ENCODE measurements at places on chromosomes 5 and 9.

DNA sequence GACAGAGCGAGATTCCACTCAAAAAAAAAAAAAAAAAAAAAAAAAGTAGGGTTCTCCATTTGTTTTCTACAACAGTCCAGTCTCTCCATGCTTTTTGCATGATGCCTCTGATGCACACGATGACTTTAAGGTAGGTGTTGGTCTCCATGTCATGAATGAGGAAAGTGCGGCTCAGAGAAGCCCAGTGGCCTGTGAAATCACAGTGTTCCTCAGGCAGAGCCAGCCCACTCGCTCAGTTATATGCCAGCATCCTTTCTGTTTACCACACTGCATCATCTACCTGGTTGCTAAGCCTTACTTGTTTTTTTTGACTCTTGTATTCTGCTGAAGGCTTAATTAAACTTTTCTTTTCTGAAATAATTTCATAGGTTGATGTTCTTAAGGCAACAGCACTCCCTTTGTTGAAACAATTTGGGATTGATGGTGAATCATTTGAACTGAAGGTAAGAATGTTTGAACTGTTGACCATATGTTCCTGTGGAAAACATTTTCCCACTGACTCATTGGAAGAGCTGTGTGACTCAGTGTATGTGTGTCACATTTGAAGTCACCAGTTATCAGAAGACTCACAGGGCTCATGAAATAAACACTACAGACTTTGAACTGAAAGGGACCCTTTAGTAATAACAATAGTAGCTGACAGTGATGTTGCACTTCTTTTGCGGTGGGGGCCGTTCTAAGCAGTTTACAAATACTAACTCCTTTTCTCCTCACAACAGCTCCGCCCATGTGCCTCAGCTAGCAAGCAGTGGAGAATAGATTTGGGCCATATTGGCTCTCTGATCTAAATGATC lies 40.2 kb downstream of the RCL1 start:
- DNase-seq: no peak

GRCh38 chr9:106752581-106752980 lies 110.4 kb upstream of the ZNF462 start:
- DNase-seq: no peak

DNA sequence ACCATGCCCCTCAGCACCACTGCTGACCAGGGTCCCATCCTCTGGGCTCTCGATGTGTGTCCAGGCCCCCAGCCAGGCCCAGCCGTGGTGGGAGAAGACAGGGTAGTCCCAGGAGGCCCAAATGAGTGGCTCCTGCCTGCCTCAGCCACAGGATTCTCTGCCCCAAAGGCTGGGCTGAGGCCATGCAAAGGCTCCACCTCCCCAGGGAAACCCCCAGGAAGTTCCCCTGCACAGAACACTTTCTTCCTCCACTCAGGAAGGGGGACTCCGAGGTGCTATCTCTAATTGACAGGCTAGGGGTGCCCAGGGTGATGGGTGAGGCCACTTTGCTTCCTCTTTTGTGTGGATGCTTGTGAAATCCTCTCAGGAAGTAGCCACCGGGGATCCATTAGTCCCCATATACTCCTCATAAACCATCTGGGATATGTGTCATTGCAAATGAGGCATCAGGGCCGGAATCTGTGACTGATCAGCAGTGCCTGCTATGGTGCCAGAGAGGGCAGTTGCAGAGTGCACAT lies 23.1 kb upstream of the TDRD7 start:
- DNase-seq: peak; percentile 71

DNA sequence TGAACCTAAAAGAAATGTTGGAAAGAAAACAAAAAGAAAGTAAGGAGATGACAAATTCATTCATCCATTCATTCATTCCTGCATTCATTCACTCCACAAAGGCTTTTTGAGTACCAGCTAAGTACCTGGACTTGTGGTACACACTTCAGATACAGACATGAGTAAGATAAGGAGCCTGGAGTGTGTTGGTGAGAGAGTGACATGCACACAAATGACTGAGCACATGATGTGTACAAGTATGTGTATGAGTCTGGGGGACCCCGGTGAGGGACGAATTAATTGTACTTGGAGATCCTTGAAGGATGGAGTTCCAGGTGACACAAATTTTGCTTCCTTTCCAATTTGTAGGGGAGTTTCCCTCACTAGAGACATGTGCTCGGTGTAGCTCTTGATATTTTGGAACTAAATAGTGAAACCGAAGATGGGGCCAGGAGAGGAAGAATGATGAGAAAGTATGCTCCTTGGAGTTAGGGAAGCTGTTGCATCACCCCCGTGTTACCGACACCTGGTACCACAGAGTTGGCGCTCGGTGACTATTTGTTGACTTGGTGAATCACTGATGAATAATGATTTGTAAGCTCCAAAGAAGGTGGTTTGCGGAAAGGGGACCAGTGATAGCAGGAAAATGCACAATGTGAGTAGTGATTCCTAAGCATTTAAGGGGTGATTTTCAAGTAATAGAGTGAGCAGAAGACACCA lies 509.8 kb downstream of the CCDC171 start:
- no peak for DNase-seq

DNA sequence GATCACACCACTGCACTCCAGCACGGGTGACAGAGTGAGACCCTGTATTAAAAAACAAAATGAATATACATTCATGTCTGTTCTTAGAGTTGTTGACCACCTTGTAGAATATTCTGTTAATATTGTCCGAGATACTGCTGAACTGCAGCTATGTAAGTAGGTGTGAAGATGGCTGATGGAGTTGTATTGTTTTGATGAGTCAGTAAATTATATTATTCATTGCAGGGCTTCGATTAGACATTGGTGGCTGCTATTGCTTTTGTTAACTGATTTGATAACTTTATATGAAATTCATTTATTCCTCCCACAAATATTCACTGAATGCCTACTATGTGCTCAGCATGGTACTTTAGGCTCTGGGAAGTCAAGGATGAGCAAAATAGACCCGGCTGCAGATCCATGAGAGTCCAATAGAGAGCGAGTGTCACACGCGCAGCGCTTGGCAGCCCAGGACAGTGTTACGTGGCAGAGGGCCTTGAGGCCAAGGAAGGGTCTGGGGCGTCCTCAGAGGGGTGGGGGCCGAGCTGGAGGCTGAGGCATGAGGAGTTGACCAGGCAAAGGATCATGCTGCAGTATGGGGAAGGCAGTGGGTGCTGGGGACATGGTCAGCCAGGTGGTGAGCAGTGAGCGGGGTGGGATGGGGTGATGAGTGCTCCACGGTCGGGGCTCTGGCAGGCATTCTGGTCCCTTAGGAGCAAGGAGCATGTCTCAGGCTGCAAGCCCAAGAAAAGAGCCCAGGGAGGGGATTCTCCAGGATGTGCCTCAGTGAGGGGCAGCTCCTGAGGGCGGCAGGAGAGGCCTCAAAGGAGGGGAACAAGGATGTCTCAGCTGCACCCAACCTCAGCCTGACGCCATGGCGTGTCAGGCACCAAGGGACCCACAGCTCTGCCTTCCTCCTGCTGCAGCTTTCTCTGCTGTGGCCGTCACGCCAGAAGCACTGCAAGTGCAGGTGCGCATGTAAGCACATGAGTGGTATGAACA lies 243.5 kb downstream of the GADD45G start:
- no peak for DNase-seq

DNA sequence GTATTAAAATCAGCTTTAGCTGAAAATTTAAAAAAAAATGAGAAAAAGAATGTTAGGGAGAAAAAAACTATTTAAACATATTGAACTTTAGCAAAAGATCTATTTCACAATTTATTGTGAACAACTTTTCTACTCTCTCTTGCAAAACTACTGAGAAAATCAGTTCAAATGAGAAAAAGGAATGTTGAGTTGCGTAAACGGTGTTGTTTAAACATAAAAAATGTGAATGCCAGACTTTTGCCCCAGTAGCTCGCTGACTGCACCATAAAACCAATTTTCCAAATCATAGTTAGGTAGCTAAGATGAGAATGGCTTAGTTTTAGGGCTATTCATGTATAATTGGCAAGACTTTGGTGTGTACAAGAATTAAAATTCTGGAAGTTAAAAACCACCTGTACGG lies 13.4 kb upstream of the RAD23B start:
- DNase-seq: no peak

DNA sequence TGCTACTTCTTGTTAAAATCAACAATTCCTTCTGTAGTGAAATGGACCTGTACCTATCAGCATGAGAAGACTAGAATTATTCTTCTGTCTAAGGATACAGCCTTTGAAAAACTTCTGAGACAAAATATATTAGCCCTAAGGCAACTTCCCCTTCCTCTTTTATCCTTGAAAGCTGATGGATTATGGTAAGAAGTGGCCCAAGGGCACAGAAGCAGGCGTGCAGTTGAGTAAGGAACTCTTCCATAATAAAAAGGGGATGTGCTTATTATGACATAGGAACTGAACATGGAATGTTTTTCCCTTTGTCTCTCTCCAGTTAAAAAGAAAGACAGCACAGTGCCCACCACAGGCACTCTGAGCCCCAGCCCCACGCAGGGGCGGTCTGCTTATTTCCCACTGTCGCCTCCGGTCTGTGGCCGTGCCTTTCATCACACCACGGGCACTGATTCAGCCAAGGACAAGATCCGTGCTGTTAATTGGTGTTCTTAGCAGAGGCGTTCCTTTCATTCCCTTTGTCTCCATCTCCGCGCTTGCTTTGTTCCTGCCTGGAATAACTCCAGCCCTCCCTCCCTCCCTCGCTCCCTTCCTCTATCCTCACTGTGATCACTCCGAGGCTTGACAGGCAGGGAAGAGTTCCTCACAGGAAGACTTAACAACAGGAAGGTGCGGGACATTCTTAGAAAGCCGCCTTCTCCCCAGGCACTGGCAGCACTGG lies 135.9 kb upstream of the OTULINL start:
- no peak for DNase-seq

GRCh38 chr5:169450464-169450863 lies 133.1 kb upstream of the SPDL1 start:
- no peak for DNase-seq

DNA sequence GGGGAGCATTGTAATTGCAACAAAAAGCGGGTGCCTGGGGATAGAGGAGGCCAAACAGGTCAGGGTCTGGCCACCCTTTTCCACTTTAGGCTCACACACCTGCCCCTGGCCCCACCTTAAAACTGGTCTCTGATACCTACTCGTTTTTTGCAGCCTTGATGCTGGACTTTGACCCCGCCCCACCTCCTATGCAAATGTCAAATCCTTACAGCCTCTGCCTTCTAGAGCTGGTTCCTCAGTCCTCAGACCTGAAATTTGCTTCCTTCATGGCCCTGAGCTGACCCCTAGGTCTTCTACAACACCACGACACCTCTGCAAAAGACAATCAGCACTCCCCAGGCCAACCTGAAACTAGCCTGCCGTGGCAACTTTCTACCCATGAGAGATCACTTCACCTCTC lies 37.7 kb downstream of the SMIM23 start:
- no peak for DNase-seq

GRCh38 chr5:138230981-138231589 lies 18.0 kb upstream of the CDC23 start:
- no peak for DNase-seq

- DNase-seq: no peak
These were observed 1021.7 kb downstream of the NR2F1-AS1 start for GRCh38 chr5:92559331-92559730.

DNA sequence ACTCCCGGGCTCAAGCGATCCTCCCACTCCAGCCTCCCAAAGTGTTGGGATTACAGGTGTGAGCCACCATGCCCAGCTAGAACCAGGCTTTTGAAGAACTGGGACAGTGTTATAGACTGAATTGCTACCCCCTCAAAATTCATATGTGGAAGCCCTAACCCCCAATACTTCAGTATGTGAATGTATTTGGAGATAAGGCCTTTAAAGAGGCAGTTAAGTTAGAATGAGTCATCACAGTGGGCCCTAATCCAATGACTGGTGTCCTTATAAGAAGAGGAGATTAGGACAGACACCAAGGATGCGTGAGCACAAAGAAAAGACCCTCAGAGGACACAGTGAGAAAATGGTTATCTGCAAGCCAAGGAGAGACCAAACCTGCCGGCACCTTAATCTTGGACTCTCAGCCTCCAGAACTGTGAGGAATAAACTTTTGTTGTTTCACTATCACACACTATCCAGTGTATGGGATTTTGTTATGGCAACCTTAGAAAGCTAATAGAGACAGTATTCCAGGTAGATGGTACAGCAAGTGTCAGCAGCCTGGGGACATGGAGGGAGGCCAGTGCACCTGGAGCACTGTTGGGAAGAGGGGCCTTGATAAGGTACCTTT lies 31.4 kb upstream of the ERGIC1 start:
- no peak for DNase-seq

DNA sequence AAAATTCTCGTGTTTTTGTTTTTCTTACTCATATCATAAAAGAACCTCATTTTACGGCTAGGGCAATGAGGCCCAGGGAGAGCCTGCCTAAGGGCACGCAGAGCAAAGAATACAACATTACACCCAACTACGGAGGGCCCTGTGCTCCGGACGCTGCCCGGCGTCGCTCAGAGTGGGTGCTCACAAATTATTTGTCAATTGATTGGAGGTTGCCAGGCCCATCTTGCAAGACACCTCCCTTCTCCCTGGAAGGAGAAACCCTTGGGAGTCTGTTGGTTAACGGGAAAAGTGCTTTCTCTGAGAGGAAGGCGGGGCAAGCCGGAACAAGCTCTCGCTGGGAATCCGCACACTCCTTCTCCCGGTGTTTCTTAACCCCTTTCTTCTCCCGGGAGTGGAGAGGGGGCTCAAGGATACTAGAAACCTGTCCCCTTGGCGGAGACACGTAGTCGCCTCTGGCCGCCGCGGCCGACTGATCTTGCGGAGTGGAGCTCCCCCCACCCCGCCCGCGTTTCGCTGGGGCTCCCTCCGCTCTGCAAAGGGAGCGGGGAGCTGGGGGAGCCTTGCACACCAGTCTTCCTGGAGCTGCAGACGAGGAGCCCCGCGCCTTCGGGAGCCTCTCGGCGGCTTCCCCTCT lies 599.3 kb upstream of the SGCD start:
- DNase-seq: no peak

DNA sequence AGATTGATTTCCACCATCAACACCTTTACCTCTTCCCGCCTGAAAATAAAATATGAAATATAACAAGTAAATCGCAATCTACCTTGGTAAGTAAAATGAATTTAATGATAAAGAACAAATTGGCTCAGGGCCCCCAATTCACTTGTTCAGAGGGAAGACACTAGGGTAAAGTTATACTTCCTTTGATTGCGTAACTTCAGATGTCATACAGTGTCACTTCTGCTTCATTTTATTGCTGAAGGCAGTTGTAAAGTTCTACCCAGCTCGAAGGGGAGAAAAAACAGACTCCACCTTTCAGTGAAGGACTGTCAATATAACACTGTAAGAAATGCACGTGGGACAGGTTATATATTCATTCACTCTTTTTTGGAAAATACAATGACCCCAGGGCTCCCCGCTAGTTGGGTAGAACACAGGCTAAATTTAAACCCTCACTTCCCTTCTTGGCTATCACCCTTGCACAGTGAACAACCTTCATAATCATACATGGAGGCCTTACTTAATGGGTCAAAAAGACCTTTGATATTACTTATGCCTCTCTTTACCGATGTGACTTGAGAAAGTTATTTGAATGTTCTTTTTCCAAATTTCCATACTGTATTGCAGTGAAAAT lies 848.8 kb downstream of the MAT2B start:
- DNase-seq: peak; percentile 31

DNA sequence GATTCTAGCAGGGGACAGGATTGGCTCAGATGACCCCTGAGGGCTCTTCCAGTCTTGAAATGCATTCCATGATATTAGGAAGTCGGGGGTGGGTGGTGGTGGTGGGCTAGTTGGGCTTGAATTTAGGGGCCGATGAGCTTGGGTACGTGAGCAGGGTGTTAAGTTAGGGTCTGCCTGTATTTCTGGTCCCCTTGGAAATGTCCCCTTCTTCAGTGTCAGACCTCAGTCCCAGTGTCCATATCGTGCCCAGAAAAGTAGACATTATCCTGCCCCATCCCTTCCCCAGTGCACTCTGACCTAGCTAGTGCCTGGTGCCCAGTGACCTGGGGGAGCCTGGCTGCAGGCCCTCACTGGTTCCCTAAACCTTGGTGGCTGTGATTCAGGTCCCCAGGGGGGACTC lies 2.9 kb upstream of the MYOZ3 start:
- no peak for DNase-seq
